ENCODE measurements at places on chromosomes 16 and 17.

DNA sequence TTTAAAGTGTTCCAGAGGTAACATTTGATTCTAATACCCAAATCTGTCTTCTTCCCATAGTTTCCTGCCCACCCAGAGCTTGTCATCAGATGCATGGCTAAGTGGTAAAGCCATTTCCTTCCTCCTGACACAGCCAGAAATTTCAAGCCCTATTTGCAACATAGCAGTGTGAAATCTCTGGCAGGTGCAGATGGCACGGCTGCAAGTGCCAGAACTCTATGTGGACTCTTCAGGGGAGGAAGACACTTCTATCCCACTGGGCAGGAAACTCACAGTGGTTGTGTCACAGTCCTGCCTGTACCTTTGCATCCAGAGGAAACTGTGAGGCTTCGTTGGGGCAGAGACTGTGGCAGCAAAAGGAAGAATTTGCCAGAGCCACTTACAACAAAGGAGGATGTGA, 13.2 kb downstream of the DYNLRB2 start:
- no peak for DNase-seq

- no peak for DNase-seq
Measured at GRCh38 chr16:84196727-84197394, 5.9 kb downstream of the ADAD2 start.

- peak; percentile 28 for DNase-seq
Measured at GRCh38 chr17:17682737-17683680, 1.8 kb downstream of the RAI1 start.

DNA sequence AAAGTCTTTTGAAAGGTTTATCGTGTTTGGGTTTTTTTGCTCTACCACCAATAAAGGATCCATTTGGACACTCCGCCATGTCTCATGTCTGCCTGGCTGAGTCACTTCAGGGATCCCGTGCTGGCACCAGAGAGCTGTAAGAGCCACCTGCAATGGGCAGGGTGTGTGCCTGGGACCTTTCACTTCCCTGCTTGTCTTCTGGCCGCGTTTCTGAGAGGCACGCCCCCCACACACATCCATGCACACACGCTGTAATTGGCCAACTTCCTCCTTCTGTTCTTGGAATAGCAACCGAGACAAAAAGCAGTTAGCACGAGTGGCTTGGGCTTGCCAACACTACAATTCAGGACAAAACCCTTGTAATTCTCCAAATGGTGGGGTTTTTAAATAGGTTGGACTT, 9.8 kb upstream of the SOST start:
- no peak for DNase-seq

DNA sequence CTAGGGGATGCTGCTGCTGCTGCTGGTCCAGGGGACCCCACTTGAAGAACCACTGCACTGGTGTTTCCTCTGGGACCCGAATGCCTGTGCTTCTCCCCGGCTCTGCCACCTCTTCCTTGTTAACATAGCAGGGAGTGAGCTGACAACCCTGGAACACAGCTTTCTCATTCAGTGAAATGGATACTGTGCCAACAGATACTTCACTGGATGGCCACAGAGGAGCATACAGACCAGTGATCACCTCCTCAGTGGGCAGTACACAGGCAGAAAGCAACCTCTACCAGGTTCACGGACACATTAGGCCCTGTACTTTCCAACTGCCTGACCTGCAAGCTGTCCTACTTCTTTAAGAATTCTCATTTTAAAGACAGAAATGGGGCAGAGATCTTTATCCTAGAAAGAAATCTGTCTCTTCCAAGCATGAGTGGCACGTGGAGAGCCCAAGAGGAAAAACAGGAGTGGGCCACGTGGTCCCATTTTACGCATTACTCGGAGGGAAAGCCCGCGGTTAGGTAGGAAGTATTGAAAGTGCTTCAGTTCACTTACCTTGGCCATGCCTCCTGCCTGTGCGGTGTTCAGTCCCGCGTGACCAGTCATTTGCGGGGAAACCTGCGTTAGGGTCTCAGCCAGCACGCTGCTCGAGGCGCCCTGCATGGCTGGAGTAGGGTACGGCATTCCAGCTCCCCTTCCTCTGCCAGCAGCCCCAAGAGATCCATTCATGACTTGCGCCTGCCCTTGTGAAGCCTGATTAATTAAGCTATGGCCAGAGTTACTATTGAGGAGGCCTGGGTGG, 30.6 kb downstream of the CREBBP start:
- DNase-seq: no peak
